ENCODE measurements at places on chromosomes 5 and 9. TPM values are rescaled to one million over a fixed set of nuclear protein-coding genes. Genes with fewer than 3 reads are reported as not detected.

- no peak overlapping the region for H3K4me3 ChIP-seq
- no peaks in the 10 kb centered on the region for H3K4me1 ChIP-seq
- H3K36me3 ChIP-seq, result no peaks in the 10 kb centered on the region
- no peak for DNase-seq
- H3K27me3 ChIP-seq, result no peaks in the 10 kb centered on the region
These were observed 92.8 kb upstream of the LRRTM2 start for GRCh38 chr5:138967791-138968448.

- H3K27ac ChIP-seq, result no peak overlapping the region
- no peak for DNase-seq
- H3K36me3 ChIP-seq, result no peaks in the 10 kb centered on the region
- no peaks in the 10 kb centered on the region for H3K4me1 ChIP-seq
These were observed 385.3 kb downstream of the PSAT1 start for GRCh38 chr9:78682216-78682615.

- H3K4me3 ChIP-seq, result no peak overlapping the region
- H3K36me3 ChIP-seq, result peaks cover 31% of the 10 kb centered on the region
- H3K27me3 ChIP-seq, result no peaks in the 10 kb centered on the region
- no peak for DNase-seq
These were observed 23.3 kb downstream of the CCNH start for GRCh38 chr5:87389296-87390034.

Gene CYLC2
- total RNA-seq, result not detected

- H3K4me3 ChIP-seq, result no peak within 1 kb of the TSS
- H3K36me3 ChIP-seq, result no peaks in the 10 kb centered on the region
- peaks cover 8% of the 10 kb centered on the region for H3K27me3 ChIP-seq
- DNase-seq, result no peak
- no peak within 1 kb of the TSS for H3K27ac ChIP-seq
These were observed at the start of gene ADAMTSL1 for GRCh38 chr9:18473652-18474279. ADAMTSL1 (plus strand) TSS chr9:18474153; CDS start chr9:18474233, 80 bp downstream.

GRCh38 chr9:38068701-38069628, at the start of gene SHB:
SHB (minus strand) TSS chr9:38069227; CDS start chr9:38068645, 582 bp downstream.
- no peak within 1 kb of the TSS for H3K27ac ChIP-seq
- peaks cover 52% of the 10 kb centered on the region for H3K27me3 ChIP-seq
- peak within 1 kb of the TSS; percentile 81 for H3K4me3 ChIP-seq
- peak; percentile 82 for DNase-seq
- H3K36me3 ChIP-seq, result no peaks in the 10 kb centered on the region

DNA sequence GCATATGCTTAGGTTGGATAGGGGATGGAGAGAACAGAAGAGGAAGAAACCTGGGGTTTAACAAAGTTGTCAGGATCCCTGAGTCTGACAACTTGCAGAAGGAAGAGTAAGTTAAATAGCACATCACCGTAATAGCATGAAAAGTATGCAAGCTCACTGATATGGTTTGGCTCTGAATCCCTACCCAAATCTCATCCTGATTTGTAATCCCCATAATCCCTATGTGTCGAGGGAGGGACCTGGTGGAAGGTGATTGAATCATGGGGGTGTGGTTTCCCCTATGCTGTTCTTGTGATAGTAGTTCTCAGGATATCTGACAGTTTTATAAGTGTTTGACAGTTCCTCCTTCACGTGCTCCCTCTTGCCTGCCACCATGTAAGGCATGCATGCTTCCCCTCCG, 193.3 kb downstream of the PSAT1 start:
- H3K4me3 ChIP-seq, result no peak overlapping the region
- H3K36me3 ChIP-seq, result no peaks in the 10 kb centered on the region
- DNase-seq, result no peak
- peaks cover 1% of the 10 kb centered on the region for H3K27me3 ChIP-seq

Gene SAXO1
- total RNA-seq, result 0.43 TPM

GRCh38 chr5:31378838-31379237, 153.1 kb downstream of the DROSHA start:
- no peaks in the 10 kb centered on the region for H3K36me3 ChIP-seq
- no peak overlapping the region for H3K4me3 ChIP-seq
- no peak overlapping the region for H3K27ac ChIP-seq

GRCh38 chr5:108653201-108653600, 94.5 kb upstream of the FER start:
- no peaks in the 10 kb centered on the region for H3K4me1 ChIP-seq
- no peak overlapping the region for H3K4me3 ChIP-seq
- H3K27ac ChIP-seq, result no peak overlapping the region

GRCh38 chr5:61468483-61468865, 136.4 kb downstream of the ZSWIM6 start:
- no peaks in the 10 kb centered on the region for H3K27me3 ChIP-seq
- no peak overlapping the region for H3K27ac ChIP-seq
- H3K4me3 ChIP-seq, result no peak overlapping the region
- H3K36me3 ChIP-seq, result no peaks in the 10 kb centered on the region

DNA sequence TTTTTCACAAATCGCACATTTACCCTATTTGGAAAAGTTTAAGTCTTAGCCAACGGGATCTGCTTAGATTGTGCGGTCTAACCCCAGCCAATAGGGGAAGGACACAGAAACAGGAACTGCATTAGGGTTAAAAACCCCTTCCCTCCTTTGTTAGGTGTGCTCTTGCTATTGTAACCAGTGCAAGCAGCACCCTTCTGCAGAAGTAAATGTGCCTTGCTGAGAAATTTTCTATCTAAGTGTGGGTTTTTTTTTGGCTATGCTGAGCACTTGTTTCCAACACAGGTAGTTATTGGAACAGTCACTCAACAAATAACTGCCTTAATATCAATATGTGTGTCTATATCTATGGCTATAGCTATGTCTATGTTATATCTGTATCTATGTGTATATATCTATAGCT, 190.0 kb downstream of the TRIM32 start:
- H3K27ac ChIP-seq, result no peak overlapping the region
- H3K36me3 ChIP-seq, result no peaks in the 10 kb centered on the region
- no peak overlapping the region for H3K4me3 ChIP-seq
